Inflammatory macrophage treated with lipopolysaccharide for 4 hours (primary cell): ENCODE measurements at places on chromosomes 5 and 9.

GRCh38 chr5:66406761-66407336, 189.3 kb upstream of the MAST4 start:
- no peak for DNase-seq

- peak; percentile 44 for DNase-seq
Observed at GRCh38 chr9:72564479-72565281, 43.3 kb downstream of the TMC1 start.

DNA sequence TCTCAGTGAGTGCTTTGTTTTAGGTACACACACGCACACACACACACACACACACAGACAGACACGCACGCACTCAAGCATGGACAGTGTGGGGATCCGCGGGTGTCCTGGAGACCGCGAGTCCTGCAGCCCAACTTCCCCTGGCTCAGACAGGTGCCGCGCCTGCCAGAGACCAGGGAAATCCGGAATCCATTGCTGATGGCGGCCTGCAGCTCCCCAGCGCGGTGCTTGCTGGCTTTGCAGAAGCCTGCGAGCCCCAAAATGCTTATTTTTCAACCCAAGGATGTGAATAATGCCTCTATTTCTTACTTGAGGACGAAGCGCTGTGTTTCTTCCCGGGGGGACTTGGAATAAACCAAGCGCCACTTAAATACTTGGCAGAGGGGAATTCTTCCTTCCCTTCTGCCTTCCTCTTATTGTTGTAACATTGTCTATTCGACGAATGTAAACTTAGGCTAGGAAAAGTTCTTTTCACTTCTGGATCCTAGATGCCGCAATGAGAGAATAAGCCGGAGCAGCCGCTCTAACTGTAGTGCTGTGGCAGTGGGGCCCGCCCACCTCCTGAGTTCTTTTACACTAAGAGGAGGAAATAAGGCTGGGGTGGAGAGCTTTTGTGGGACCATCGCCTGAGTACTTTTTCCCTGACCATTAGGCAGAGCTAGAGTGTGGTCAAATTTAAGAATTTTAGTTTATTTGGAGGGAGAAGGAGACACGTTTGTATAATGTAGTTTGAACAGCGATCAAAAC, 802 bp downstream of the ITGA2 start:
- DNase-seq: peak; percentile 14

- no peak for DNase-seq
Observed at GRCh38 chr9:124296796-124297550, 39.2 kb downstream of the NEK6 start.

DNA sequence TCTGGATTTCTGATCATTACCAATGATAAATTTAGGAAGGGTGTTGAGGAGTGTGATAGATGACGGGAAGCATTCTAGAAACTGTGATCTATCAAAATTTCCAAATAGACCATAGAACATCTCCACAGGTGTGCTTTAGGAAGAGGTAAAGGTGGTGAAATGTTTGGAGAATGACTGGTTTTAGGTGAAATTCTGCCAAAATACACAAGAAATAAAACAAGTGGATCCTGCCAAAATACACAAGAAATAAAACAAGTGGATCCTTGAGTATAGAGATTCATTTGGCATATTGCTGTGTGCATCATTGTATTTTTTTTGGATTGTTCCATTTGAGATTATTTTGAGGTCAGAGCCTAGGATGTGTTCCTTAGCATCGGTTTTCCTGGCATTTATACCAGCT, 88.3 kb upstream of the CTNND2 start:
- no peak for DNase-seq

DNA sequence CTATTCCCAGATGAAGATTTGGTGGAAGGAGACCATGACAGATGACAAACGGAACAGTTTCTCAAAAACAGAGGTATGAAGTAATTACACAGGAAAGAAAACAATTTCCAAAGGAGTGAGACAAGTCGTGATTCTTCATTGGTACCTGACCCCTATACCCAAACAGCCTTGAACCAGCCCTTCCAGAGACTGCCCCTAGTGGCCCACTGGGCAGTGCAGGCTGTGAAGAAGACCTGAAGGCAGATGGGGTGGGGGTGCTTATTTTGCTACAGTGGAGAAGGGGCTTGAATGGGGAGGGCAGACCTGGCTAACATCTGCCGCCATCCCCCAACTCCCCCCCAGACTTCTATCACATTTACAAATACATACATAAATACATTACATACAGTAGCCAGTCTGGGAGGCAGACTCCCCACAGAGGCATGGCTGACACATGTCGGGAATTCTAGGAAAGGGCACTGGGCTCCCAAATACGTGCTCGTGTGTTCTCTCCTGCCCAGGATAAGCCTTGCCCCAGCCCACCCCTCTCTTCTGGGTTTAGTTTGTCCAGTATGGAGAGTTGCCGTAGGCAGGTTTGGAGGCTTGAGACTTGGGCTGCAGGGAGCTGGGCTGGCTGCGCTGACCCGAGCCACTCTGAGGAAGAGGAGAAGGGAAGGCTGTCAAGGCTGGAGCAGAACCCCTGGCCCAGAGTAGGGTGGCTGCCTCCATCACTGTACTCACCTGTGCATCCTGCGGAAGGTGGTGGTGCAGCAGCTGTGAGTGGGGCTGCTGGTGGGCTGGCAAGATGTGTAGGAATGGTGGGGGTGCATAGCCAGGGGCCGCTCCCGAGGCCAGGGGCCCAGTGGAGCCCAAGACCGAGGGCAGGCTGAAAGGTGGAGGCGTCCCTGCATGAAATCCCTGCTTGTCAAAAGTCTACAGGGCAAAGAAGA, 105.3 kb downstream of the UBE2R2 start:
- no peak for DNase-seq

- no peak for DNase-seq
Observed at GRCh38 chr9:79551586-79551985, 20.2 kb upstream of the TLE4 start.

DNA sequence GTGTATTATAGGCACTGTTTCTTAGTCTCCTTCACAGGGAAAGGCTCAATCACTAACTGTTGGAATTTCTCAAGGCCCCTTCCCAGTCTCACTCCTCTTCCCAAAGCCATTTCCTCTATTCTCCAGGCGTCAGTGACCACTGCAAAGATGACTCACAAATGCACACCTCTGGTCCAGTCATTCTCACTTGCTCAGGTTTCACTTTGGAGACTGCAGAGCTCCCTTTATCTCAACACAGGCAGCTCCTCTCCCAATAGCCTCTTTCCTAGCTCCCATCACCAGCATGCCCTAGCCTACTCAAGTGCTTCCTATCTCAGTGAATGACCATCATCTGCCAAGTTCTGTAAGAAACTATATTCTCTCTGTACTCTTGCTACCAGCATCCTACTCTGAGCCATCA, 323.6 kb downstream of the NTRK2 start:
- no peak for DNase-seq

- no peak for DNase-seq
Observed at GRCh38 chr5:151742870-151743294, 15.5 kb downstream of the ATOX1 start.

GRCh38 chr9:21833090-21833801, 30.8 kb downstream of the MTAP start:
- peak; percentile 89 for DNase-seq

DNA sequence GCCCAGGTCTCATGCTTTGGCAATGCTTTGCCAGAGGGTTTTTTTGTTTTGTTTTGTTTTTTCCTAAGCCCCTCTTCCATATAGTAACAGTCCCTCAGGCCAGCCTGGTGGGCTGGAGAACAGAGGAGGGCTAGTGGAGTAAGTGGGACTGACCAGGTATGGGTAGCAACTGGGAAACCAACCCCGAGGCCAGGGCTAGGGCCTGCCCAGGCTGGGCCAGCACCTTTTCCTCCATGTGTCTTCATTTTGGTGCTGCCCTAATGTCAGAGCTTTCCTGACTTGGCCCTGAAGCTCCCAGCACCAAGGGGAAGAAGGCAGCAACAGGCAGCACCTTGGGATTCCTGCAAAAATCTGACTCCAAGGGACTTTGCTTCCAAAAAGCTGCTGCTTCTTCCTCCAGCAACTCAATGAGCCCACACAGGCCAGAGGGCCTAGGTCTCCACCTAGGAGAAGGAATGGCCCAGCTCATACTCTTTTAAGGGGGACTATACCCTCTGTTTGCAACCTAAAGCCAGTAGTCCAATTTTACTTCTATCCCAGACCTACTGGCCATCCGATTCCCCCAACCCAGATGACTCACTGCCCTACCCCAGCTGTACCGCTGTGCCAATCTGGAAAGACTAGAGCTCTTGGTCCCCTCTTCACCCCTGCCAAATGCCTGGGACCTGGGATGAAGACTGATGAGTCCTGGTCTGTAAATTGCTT, 105.1 kb downstream of the PSD2 start:
- no peak for DNase-seq

- no peak for DNase-seq
Observed at GRCh38 chr9:112006361-112007020, 109.9 kb downstream of the UGCG start.

GRCh38 chr5:157592594-157592993, 17.0 kb upstream of the ADAM19 start:
- peak; percentile 47 for DNase-seq

DNA sequence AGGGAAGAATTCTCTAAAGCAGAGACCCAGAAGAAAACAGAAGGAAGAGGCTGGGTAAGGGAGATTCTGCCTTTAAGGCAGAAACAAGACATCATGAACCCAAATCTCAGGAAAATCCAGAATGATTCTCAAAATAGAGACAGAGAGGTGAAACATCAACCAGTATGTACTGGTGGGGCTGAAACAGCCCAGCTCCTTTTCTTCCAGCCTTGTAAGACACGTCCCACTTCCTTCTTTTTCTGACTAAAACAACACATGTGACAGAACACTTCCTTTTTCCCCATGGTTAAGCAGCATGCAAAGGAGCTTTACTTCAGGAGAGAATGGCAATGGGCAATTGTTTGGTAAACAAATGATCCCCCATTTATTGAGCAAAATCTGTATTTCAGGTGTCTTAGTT, 230.8 kb upstream of the NR4A3 start:
- peak; percentile 93 for DNase-seq

DNA sequence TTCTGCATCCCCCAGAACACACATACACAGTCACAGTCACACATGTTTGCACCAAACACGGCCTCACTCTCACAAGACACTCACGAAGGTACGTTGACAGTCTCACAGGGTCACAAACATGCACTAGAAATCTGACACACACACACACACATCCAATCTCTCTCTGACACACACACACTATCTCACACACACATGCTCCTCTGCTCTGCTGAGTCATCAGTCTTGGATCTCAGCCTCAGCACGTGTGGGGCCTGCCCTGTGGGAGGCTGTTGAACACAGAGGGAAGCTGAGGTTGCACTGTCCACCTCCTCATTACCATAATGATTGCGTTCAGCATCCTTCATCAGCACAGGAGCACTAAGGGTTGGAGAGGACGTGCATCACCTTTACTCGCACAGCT, 188.8 kb downstream of the MTRR start:
- no peak for DNase-seq

DNA sequence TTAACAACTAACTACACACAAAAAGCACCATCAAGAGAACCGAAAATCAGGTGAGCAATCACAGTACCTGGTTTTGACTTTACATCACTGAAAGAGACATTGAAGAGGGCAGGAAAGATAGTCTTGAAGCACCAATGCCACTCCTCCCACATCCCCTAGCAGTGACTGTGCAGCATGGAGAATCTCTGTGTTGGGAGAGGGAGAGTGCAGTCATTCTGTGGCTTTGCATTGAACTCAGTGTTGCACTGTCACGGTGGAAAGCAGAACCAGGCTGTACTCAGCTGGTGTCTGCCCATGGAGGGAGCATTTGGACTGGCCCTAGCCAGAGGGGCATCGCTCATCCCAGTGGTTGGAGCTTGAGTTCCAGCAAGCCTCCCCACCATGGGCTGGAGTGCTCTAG, 40.4 kb downstream of the C5 start:
- peak; percentile 10 for DNase-seq

GRCh38 chr9:36960575-36960955, 73.5 kb downstream of the PAX5 start:
- no peak for DNase-seq

DNA sequence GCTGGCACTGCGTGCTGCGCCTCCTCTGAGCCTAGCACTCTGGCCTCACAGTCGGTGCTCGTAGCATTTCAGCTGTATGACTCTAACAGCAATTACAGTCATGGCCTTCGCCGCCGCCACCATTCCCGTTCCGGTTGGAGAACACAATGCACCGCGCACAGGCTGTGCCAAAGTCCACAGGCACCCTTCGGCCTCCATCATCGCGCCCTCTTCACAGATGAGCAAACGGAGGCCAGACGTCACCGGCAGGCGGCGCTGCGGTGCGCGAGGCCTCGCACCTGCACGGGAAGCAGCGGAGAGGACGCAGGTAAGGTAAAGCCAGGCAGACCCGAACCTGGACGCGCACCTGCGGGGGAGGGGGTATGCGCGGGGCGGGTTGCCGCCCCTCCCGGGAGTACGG, 128.9 kb downstream of the BARX1 start:
- no peak for DNase-seq

DNA sequence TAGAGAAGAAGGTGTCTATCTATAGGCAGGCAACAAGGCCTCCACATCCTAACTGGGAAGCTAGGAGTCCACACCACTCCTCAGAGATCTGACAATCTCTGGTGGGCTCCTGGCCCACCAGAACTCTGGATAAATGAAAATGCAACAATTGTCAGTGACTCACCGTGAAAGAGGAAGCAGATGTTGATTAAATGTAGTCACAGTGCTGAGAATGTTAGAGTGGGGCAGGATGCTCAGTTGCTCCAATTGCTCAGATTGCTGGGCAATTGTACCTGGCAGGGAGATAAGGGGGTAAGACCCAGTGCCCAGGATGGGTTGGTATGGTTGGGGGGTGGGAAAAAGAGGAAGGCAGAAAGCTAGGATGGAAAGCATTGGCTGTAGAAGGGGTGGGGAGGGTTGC, 4.3 kb downstream of the CCL19 start:
- DNase-seq: peak; percentile 51

DNA sequence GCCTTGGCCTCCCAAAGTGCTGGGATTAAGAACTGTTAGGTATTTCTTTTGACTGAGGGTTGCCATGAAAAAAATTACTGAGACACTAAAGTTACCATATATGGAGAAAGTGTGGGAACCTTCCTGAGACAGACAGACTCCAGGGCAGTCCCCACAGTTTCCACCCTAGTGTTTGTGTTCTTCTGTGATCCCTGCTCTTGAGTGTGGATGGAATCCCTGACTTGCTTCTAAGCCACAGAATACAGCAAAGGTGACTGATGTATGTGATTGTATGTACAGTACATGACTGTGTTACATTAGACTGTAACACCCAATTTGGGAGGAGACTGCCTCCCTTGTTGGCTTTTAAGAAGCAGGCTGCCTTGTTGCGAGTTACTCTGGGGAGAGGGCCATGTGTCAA, 24.7 kb upstream of the ADAM19 start:
- DNase-seq: no peak

DNA sequence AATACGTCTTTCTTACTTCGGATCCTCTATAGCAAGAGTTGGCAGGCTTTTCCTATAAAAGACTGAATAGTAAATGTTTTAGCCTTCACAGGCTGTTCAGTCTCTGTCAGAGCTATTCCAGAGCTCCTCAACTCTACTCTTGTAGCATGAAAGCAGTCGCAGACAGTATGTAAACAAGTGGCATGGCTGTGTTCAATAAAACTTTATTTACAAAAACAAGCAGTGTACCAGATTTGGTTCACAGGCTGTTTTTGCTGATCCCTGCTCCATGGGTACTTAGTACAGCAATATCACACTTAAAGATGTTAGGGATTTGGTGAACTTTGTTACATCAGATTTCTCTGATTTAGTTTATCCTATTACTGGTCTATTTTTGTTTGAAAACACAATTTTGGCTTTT, 235.2 kb downstream of the MLLT3 start:
- no peak for DNase-seq

- DNase-seq: no peak
Observed at GRCh38 chr9:505741-506059, 291.0 kb downstream of the DOCK8 start.

- no peak for DNase-seq
Observed at GRCh38 chr5:93088592-93089389, 492.2 kb downstream of the NR2F1-AS1 start.
